ENCODE measurements at places on chromosomes 4 and X. TPM values are rescaled to one million over a fixed set of nuclear protein-coding genes. Genes with fewer than 3 reads are reported as not detected.

The TACR3 gene
- total RNA-seq: not detected

The MAOB gene
- total RNA-seq: 15.8 TPM

The CSAG1 gene
- total RNA-seq: not detected

The PNMA5 gene
- not detected for total RNA-seq
